WTC11 (cell line): ENCODE measurements at places on chromosomes 6 and 20.

DNA sequence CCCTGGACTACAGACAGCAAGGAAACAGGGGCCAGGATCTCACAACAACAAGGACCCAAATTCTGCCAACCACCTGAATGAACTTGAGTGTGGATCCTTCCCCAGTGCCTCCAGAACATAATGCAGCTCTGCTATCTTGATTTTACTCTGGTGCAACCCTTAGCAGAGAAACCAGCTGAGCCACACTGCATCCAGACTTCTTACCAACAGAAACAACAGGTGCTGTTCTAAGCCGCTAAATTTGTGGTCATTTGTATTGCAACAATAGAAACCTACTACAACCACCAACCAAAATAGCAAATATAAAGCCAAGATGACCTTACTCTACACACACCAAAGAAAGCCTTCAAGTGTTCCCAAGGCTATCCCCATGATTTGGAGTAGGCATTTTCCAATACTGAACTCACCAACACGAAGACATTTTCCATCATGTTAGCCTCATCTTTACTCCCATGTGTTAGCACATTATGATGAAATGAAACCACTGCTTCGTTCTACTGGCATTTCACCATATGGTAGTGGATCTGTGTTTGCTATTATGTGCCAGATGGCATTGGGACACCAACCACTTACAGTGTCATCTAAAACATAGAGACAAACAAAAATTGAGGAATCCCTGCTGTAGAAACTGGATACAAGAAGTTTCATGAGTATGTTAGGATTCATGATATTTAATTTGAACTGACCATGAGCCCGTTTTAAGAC, 249.8 kb upstream of the ID4 start:
- DNase-seq: no peak

DNA sequence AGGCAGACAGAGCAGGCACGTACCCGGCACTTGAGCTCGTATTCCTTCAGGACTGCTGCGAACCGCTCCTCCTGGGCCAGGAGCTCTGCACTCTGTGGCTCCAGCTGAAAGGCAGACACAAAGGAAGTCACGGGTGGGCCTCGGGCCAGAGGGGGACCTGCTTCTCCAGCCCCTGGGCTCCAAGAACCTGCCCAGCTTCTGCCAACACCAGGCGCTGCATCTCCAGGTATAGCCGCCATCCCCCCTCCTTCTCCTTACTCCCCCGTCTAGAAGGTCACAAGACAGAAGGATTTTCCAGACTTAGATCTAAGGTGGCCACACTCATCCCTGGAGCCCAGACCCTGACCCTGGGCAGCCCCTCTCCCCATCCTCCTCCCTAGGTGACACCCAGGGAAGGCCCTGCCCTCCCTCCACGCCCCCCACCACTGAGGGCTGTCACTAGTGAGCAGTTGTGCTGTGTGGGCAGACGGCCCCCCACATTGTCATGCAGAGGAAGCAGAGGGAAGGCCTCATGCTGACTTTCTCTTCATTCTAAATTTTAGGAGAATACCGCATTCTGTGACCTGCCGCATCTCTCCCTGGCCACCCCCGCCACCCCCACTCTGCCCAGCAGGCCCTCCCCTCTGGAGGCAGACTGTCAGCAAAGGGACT, 81.9 kb downstream of the GINS1 start:
- DNase-seq: peak; percentile 33

GRCh38 chr6:105459864-105460263, 57.0 kb upstream of the PREP start:
- no peak for DNase-seq

- no peak for DNase-seq
These were observed 265.9 kb downstream of the DLL1 start for GRCh38 chr6:170024940-170025339.

DNA sequence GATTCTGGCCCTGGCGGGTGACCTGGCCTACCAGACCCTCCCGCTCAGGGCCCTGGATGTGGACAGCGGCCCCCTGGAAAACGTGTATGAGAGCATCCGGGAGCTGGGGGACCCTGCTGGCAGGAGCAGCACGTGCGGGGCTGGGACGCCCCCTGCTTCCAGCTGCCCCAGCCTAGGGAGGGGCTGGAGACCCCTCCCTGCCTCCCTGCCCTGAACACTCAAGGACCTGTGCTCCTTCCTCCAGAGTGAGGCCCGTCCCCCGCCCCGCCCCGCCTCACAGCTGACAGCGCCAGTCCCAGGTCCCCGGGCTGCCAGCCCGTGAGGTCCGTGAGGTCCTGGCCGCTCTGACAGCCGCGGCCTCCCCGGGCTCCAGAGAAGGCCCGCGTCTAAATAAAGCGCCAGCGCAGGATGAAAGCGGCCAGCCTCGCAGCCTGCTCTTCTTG, 868 bp upstream of the SLC2A4RG start:
- peak; percentile 73 for DNase-seq

- DNase-seq: no peak
These were observed 20.0 kb downstream of the BMP6 start for GRCh38 chr6:7745942-7746341.

DNA sequence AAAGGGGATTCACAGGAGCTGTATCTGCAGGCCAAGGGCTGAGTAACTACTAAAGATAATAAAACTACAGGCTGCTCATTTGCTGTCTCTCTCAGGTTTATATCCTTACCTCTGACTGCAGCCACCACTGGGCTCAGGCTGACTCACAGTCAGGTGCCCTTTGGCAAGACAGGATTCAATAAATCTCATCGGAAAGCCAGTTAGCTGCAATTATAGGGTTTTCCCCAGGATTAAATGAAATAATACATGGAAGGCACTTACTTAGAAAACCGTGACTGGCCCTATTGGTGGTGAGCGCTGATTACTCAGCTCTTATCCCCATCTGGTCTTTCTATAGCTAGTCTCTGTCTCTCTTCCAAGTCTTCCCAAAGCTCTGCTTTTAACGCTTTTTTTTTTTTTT, 26.4 kb downstream of the RMND1 start:
- no peak for DNase-seq

DNA sequence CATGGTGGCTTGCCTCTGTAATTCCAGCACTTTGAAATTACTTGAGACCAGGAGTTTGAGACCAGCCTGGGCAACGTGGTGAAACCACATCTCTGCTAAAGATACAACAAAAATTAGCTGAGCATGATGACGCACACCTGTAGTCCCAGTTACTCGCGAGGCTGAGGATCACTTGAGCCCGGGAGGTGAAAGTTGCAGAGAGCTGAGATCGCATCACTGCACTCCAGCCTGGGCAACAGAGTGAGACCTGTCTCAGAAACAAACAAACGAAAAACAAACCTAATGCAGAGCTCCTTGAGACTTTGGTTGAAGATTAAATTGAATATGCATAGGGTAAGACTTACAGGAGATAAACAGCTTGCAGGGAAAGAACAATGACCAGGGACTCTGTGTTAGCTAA, 80.8 kb downstream of the SCAF8 start:
- DNase-seq: no peak

GRCh38 chr20:57899554-57899953, 189.7 kb upstream of the PMEPA1 start:
- no peak for DNase-seq

- peak; percentile 17 for DNase-seq
These were observed 39.1 kb downstream of the TMX4 start for GRCh38 chr20:7980332-7981046.

- no peak for DNase-seq
These were observed 181.6 kb downstream of the CDC5L start for GRCh38 chr6:44569131-44569530.

GRCh38 chr6:34909320-34909883, 20.3 kb downstream of the ANKS1A start:
- no peak for DNase-seq

- DNase-seq: peak; percentile 42
These were observed 4.1 kb downstream of the LINC00237 start for GRCh38 chr20:21101932-21102575.

GRCh38 chr6:133889557-133890403, 867 bp downstream of the TCF21 start:
- DNase-seq: peak; percentile 62

- DNase-seq: no peak
These were observed 80.8 kb downstream of the CD164 start for GRCh38 chr6:109301418-109301817.

- no peak for DNase-seq
These were observed 459.9 kb downstream of the PRKN start for GRCh38 chr6:162267641-162268040.

DNA sequence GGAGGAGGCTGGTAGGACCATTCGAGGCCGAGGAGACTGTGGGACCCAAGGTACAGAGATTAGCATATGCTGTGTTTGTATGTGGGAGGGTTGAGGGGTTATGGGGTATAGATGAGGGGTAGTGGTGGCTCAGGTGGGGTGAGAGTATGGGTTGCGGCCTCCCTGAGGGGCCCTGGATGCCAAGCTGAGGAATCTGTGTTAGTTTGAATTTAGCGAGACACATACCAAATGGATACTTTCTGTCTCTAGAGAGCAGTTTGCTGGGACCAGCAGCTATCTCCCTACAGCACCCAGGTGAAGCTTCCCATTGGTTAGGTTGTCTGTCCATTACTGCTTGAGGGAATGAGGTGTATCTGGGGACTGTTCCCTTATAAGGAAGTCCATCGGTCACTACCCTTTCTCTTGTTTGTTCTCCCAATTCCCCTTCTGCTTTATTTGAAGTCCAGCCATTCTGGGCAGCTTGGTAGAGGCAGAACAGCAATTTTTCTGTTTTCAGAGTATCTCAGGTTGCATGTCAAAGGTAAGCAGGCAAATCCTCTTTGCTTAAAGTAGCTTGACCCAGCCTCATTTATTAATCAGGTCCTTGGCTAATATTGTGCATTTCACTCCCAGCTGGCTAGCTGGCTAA, 15.2 kb downstream of the CHMP4B start:
- no peak for DNase-seq

GRCh38 chr6:43884652-43885022, 114.6 kb downstream of the VEGFA start:
- DNase-seq: no peak

GRCh38 chr6:1586256-1586655, 23.5 kb upstream of the FOXC1 start:
- DNase-seq: no peak

DNA sequence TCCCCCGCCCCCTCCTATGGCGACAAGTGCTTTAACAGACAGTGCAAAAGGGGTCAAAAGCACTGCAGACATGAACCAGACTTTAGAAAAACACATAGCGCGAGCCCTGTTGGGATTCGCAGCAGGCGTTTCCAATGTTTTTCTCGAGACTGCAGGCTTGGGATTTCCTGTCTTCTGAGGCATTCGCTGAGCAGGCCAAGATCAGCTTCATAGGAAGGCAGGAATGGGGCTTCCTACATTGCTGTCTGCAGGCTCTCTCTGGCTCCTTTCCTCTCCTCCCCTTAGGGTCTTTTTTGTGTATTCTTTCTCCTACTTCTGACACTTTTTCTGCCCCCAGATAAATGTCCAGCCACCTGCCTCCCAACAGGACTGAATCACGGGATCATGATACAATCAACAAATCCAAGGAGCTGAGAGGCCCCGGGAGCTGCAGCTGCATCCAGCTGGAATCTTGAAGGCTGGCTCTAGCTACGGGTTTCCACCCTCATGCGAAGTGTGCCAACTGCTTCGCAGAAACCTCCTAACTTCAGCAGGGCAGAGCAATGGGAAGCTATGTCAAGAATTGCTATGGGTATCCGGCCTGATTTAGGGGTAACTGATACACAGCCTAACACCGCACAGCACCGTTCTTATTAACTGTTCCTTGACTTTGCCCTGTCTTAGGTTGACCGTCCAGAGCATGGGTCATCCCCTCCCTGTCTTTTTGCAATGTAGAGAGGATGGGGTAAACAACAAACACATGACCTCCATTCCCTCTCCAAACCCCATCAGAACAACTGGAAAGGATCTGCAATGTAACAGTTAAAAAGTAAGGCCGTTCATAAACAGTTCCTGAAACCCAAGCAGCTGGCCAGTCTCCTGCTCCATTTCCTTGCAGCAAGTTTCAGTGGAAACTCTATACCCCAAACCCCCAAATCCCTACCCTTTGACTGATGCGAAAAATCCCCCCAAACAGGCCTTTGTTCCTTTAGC, 31.5 kb downstream of the SNX5 start:
- DNase-seq: no peak

DNA sequence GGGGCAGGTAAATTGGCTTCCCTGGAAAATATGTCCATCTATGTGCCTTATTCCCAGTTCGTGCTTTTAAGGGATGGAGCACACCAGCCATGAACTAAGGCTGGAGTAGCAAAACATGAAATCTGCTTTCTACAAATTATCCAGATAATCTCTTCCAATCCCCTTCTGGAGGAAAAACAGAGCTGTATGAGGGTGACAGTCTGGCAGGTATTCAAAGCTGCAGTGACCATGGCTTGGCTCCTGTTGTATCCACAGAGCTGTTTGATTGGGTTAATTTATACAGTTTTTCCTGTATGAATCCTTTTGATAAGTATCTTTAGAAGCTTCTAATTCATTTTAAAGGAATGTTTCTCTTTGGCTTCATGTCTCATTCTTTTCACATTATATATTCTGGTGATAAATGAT, 144.4 kb downstream of the AIG1 start:
- DNase-seq: no peak

GRCh38 chr6:15490242-15491100, 172.4 kb downstream of the DTNBP1 start:
- DNase-seq: no peak

DNA sequence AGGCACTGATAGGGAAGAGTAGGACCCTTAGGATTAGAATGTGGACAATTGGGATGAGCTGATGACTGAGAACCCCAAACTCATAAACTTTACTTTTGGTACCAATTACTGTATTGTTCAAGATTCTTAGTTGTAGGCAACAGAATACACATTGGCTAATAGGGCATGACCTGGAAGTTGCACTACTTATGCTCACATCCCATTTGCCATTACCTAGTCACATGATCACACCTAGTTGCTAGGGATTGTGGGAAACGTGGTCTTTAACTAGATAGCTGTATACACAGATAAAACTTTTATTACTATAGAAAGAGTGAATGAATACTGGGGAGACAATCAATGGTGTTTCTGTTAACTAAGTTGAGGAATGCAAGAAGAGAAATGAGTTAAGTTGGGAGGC, 113.4 kb upstream of the AKIRIN2 start:
- no peak for DNase-seq

DNA sequence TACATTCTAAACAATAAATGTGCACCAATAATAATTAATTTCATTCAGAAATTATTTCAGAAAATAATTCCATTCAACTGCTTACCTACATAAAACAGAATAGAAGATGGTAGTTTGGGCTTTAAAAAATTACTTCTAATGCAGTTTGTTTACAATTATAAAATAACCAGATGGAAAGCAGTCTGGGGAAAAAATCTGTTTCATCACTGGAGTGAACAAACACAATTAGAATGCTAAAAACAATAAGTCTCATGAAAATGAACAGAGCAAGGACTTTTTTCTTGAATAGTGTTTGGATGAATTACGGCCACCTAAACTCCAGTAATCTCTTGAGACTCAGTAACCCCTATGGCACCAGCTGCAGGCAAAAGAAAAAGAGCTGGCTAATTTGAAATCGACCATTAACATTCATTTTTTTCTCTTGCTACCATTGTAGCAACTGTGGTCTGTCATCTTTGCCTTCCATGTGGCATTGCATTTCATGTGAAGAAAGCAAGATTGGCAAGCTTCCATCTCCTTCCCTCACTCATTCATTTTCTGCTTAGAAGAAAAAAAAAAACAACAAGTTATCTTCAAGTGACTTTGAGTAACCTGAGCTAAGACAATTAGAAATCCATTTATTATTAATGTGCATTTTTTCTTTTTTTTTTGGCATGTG, 88.4 kb upstream of the CEP85L start:
- no peak for DNase-seq

GRCh38 chr20:3283222-3283820, 44.3 kb upstream of the SLC4A11 start:
- no peak for DNase-seq

- DNase-seq: no peak
These were observed 149.2 kb downstream of the MOXD1 start for GRCh38 chr6:132252113-132252512.

- no peak for DNase-seq
These were observed 4.7 kb downstream of the GCLC start for GRCh38 chr6:53540129-53540692.
